ENCODE measurements at places on chromosomes 7 and 10.
A peak's percentile ranks its signal among the peaks of the same experiment; 100 is the strongest.

DNA sequence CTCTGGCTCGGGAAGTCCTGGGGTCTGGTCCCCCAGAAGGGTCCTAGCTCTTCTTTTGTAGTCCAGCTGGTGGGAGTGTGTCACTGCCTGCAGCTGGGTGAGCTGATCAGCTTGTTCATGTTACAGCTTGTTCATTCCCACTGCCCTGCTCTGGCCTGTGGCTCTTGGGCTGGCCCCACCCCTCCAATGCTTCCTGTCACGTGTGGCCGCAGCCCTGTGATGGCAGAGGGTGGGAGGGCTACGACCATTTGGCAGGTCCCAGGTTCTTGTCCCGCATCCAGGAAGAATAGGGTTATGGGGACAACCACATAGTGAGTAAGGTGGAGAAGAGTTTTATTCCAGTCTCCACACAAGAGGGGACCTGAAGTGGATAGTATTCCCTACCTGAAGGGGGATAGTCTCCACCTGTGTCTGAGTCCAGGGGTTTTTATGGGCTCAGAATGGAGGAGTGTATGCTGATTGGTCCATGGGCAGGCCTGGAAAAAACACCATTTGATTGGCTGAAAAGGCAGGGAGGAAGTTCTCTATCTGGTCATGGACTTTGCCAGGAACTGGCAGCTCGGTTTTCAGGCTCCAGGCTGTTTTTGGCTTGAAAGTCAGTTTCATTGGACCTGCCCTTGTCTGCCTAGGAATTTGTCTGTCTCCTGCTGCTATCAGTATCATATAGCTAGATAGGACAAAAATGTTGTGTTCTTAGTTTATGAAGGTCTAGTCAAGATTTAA is 13.1 kb downstream of the SDHAF3 start:
- DNase-seq, result no peak

DNA sequence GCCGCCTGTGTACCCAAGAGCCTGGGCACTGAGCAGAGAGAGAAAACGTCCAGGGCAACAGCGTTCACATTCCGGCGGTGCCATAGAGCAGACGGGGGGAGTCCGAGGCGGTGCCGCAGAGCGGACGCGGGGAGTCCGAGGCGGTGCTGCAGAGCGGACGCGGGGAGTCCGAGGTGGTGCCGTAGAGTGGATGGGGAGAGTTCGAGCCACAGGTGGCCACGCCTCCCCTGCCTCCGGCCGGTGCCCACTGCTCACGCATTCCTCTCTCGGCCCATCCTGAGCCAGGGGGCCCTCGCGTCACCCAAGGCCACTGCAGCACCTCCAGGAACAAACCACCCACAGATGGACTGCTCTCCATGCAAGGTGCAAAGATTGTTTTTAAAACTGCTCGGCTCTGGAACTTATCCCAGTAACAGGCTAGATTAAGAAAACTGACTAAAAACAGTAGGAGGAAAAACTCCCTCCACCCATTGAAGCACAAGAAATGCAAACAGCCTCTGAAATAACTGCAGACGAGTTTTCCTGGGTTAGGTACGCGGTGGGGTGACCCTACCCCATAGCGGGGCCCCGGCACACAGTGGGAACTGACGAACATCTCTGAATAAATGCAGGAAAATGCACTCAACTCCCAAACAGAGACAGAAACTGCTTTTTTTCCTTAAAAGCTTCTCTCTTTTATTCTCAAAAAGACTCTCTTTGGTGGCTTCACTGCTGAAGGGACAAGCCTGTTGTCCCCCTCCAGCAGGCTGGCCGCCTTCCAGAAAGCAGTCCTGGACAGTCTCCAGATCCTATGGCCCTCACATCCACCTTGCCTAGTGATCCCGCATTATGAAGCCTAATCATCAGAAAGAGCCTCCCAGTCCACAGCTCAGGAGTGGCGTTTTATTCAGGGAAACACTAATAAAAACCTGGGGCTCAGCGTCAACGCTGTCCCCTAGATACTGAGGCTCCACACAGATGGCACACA is 55.9 kb downstream of the DIP2C start:
- DNase-seq, result no peak

GRCh38 chr7:140661124-140661523 is 11.6 kb upstream of the ADCK2 start:
- no peak for DNase-seq

GRCh38 chr7:17010637-17011300 is 129.0 kb upstream of the AGR3 start:
- DNase-seq, result no peak

DNA sequence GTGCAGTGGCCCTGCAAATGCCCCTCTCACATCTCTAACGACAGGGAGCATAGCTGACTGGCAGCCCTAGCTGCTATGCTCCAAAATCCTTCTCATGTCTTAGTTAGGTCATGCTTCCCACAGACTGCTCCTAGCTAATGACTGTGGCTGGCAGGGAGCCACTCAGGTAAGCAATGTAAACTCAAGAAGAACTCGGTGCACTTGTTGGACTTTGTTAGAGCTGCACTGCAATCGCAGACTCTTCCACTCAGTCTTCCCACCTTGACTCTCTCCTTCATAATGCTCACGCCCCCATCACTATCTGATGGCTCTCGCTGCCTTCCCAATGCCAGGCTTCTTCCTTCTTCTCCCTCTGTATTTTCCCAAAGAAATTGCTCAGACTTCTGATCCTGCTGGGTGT is 24.0 kb downstream of the OR9A2 start:
- DNase-seq, result no peak

DNA sequence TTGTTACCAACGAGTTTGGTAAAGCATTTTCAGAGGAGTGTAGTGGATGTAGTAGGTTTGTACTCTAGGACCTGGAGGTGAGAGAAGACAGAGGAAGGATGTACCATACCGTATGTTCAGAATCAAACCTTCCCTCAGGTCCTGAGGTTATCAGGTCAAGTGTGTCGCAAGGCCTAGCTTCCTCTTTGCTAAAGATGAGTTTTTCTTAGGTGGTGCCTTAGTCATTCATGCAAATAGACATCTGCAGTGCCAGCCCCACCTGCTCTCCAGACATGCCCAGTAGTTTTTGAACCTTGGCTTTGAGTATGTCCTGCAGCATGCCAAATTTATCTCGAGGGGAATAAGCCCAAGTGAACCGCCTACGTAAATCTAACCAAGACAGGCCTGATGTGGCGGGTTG is 71.3 kb downstream of the HDAC9 start:
- no peak for DNase-seq

GRCh38 chr7:114819616-114820362 is 102.1 kb upstream of the MDFIC start:
- DNase-seq, result no peak

- peak; percentile 22 for DNase-seq
Observed at GRCh38 chr10:37975401-37975991, 951 bp downstream of the ZNF25 start.

DNA sequence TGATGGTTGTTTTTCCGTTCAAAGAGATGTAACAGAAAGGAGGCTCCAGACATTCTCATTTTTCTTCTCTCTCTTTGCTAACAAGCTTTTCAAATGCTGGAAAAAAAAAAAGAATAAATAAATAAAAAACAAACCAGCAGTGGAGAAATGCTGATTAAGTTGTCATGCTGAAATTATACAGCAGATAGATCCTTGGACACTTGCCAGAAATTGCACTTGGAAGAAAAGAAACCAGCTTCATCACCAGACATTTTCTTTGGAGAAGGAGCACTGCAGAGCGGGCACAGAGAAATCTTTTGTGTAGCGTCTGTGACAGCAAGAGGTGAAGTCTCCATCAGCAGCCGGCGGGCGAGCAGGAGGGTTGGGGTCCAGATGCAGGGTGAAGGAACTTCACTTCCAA is 55.8 kb downstream of the CLRN3 start:
- no peak for DNase-seq

DNA sequence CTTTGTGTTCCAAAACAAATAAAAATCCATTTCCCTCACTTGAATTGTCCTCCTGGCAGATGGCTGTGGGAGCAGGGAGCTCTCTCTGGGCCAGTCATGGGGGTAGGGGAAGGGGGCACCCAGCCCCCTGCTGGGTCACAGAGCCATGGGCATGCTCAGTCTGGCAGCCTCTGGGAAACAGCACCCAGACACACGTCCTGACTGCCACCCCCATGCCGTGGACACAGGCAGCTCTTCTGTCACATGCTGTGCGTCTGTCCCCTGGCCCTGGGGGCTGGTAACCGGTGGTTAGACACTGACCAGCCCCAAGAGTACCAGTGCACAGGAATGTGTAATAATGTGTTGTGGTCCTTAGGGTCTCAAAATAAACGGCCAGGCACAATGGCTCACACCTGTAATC is 47.0 kb downstream of the RASGEF1A start:
- DNase-seq, result no peak

DNA sequence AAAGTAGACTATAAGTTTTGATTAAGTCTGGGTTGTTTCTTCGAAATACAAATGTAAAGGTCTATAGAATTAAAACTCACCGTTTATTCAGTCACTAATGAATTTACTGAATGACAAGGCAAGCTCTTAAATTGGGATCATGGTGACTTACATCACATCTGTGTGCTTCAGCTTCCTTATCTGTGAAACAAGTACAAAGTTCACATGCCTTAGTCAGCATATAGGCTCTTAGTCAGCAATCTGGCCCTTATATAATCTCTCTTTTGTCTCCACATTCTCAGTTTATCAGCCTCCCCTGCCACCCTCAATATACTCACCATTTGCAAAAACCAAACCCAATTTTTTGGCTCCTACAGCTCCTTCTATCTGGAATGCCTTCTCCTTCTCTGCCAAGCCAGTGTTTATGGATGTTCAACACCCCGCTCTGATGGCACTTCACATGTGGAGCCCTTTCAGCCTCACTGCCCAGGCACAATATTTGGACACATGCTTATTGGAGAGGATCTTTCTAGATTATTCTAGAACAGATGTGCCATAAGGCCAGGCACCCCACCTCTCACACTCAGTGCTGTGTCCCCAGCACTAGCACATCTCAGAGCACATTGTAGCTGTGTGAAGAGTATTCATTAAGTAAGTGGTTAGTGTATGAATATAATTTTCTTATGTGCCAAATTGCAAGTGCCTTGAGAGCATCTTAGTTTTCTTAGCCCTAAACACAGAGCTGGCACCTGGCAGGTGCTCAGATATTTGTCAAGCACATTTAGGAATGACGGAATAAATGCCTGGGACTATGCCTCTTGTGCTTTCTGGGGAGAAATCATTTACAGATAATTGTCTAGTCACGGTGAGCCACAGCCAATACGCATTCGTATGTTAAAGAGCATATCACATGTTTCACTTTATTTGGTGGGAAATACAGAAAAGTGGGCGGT is 9.8 kb upstream of the LAMB1 start:
- DNase-seq, result no peak

DNA sequence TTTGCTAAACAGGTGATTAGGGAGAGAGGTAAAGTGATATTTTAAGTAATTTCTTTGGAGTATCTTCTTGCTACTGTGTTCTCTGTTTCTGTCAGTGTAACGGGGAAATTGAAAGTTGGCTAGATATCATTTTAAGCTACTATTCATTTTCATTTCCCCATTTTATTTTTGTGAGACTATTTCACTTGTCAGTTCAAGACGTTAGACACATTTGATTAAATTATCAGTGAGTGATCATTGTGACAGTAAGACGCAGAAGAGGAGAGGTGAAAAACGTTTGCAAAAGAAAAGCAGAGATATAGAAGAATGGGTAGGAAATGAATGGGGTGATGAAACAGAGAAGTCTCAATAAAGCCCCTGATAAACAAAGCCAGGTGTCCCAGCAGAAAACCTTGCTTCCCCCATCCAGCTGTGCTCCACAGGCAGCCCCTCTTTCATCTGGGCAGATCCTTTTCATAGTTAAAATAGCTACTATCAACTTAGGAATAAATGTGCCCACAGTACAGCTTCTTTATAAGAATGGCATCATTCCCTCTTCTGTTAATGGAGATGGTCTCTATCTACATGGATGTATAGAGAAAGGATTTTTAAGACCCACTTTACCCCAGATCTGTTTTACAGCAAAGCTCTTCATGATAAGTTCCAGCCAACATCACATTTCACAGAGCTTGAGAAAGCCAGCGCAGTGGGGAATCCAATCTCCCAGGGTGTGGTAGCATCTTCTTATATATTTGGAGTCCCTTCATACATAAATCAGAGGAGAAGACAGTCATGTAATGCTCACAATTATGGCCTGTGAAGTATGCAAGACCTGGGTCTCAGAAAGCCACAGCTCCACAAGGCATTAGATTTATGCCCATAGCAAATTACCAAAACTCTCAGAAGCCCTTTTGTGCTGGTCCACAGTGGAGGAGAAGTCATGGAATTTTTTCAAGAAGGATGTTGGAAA is 138.1 kb upstream of the ITGB1 start:
- no peak for DNase-seq

DNA sequence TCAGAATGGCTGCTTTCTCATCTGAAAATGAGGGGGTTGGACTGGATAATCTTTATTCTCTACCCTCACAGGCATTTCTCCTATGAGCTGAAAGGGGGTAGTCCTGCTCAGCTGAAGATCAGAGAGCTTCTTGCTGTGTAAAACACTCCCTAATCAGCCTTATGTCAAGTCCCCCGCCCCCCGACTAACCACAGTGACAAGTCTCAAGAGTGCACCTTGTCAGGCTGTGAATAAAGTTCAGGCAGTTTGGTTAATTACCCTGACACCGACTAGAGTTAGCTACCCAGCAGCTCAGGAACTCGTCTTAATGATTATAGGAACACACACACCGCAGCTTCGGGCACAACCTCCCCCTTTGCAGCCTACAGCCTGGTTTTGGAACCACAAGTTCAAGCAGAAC is 513.7 kb downstream of the RPS24 start:
- no peak for DNase-seq

DNA sequence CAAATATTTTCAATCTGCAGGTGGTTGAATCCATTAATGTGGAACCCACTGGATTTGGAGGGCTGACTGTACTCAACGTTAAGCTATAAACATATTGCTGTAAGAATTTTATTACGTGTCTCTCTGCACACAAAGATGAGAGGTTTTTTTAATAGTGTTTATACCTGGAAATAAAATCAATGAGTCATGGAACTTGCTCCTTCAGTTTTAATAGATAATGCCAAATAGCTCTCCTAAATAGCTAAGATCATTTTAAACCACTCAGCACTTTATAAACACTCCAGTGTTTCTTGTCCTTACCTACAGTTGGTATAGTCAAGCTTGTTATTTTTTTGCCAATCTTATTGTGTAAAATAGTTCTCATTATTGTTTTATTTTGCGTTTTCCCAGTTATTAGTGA is 455.6 kb upstream of the FZD8 start:
- DNase-seq, result no peak

DNA sequence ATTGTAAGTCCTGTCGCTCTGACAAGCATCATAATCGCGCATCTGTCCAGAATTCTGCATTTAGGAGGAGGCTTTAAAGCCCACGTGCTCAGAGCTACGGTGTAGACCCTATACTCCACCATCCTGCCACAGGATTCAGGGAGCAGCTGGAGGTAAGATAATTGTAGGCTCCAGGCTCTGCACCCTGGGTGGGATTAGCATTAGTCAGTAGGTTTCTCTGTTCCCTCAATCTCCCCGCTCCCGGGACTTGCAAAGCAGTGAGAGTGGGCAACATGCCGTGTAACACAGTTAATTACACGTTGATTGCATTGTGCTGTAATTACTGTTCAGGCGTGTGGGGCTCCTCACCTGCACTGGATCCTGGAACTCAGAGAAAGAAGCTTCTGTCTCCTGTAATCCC is 89.3 kb upstream of the CUX1 start:
- DNase-seq, result no peak

- no peak for DNase-seq
Observed at GRCh38 chr7:82631998-82632397, 188.4 kb upstream of the CACNA2D1 start.

GRCh38 chr10:104232613-104233102 is 494 bp upstream of the CFAP43 start:
- DNase-seq, result no peak

GRCh38 chr10:97612386-97612785 is 20.9 kb downstream of the MORN4 start:
- no peak for DNase-seq

GRCh38 chr10:90741926-90742565 is 115.8 kb downstream of the HTR7 start:
- no peak for DNase-seq
